Ovary (tissue), 10 donors: ENCODE measurements at places on chromosomes 11 and 22. TPM values are rescaled to one million over a fixed set of nuclear protein-coding genes. Genes with fewer than 3 reads are reported as not detected.

Gene BEST1
- 4.0 TPM for polyA plus RNA-seq

Gene KCNK4
- polyA plus RNA-seq = not detected

Gene USP47
- 27.1 TPM for polyA plus RNA-seq

GRCh38 chr11:60334005-60334620 lies 7.1 kb downstream of the MS4A6E start:
- DNase-seq = no peak

DNA sequence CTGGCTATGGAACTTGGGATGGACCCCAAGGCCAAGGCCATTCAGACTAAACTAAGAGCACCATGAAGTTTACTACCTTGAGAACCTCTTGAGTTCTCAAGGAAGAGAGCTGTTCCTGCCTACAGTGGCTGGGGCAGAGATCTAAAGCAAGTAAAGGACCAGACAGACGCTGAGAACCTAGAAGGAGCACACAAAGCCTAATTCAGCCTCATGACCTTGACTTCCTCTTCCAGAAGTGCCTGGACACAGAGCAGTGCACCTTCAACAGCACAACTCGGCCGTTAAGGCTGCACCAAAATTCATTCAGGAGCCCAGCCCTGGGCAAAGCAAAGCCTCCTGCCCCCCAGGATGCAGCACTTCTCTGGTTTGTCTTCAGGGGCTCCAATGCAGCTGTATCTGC lies 82.9 kb upstream of the AKIP1 start:
- DNase-seq = no peak

- DNase-seq = no peak
These were observed 8.6 kb downstream of the OMP start for GRCh38 chr11:77111277-77111676.

DNA sequence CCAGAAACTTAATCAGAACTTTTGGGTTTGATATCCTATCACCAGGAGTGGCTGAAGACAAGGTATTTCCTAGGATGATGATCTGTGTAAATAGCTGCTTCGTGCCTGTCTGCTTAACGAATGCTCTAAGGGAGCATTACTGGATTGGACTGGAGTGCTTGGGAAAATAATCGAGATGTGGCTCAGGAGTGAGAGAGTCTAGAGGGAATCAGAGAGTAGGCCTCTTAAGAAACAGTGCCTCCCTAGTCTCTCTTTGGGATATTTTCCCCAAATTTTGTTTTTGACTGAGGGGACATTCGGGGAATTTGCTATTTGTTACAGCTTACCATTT lies 2.5 kb downstream of the MAML2 start:
- no peak for DNase-seq

GRCh38 chr11:18093959-18094358 lies 11.9 kb downstream of the SAAL1 start:
- DNase-seq = no peak

GRCh38 chr11:12678991-12679390 lies 4.8 kb downstream of the TEAD1 start:
- DNase-seq = no peak

DNA sequence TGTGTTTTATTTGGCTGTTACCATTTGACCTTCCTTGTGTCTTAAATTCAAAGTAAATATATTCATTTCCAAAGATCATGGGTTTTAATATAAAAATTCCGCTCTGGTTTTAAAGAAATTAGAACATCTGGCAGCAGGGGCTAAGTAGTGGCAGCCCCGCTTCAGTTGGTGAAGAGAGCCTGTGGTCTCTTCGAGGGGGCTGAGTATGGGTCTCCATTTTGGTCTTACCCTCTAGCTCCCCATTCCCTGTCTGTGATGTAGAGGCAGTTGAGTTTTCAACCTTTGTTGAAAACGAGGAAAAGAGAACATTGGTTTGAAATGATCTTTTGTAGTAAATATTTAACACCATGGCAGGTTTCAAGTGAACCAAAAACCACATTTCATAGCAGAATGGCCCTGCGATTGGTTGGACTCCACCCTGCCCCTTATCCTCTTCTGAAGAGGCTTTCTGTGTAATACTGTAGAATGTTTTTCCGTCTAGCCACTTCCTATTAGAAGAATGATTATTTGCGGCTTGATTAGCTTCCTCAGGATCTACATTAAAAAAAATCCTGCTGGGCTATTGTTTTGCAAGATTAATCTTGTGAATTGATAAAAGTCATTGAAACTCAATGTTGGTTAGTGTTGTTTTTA lies 17.7 kb downstream of the APLP2 start:
- DNase-seq = no peak

GRCh38 chr22:48802576-48802975 lies 1025.1 kb downstream of the BRD1 start:
- DNase-seq = no peak

DNA sequence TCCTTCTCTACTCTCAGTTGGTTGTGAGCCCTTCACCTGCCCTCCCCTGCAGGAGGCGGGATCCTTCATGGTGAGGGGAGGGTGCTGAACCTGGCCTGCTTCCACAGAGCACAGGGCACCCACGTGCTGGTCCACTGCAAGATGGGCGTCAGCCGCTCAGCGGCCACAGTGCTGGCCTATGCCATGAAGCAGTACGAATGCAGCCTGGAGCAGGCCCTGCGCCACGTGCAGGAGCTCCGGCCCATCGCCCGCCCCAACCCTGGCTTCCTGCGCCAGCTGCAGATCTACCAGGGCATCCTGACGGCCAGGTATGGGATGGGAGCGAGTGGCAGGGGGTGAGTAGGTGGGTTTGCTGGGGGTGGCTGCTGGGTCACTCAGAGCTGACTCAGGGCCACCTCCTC lies 6.3 kb downstream of the SSH3 start:
- no peak for DNase-seq

- no peak for DNase-seq
These were observed 1083.1 kb downstream of the LRRC4C start for GRCh38 chr11:40376331-40376730.

- no peak for DNase-seq
These were observed 234.8 kb downstream of the CASP12 start for GRCh38 chr11:104663190-104664140.

DNA sequence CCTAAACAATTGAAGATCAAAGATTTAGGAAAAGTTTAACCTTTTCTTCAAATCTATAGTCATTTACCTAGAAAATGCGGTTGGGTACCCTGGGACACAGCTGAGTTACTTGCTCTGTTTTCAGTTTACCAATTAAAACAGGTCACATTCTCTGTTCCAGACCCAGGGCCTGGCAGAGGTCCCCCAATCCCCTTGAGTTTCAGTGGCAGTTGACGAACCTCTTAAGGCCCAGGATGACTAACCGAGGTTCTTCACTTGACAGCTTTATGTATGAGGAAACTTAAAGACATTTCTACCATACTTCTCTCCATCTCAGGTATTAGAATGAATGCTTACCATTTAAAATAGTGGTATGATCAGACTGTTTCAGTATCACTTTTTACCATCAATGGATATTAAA lies 16.3 kb downstream of the LDHAL6A start:
- DNase-seq = no peak
